ENCODE measurements at places on chromosomes 16 and 17. TPM values are rescaled to one million over a fixed set of nuclear protein-coding genes. Genes with fewer than 3 reads are reported as not detected.

The PDE6G gene
- 2.0 TPM for total RNA-seq

The HYDIN gene
- 19.5 TPM for total RNA-seq

The CAPNS2 gene
- total RNA-seq = 2.0 TPM

The SRCIN1 gene
- 6.6 TPM for total RNA-seq

The CCDC144A gene
- total RNA-seq = 14.1 TPM

All from lower lobe of right lung (tissue), 2 donors.